Effector memory CD8-positive, alpha-beta T cell (primary cell): ENCODE measurements at places on chromosomes 6 and 20.

- no peak for DNase-seq
These were observed at the start of gene ANKRD66 for GRCh38 chr6:46746696-46747095. ANKRD66 (plus strand) TSS chr6:46746933; CDS start chr6:46751949, 5,016 bp downstream.

- no peak for DNase-seq
These were observed 30.1 kb downstream of the LAMA5 start for GRCh38 chr20:62336775-62337557.

GRCh38 chr6:23081701-23082100 is 512.3 kb downstream of the HDGFL1 start:
- no peak for DNase-seq

GRCh38 chr20:61982191-61982950 is 83.3 kb downstream of the TAF4 start:
- peak; percentile 25 for DNase-seq

GRCh38 chr20:32436142-32436861 is 78.2 kb downstream of the ASXL1 start:
- DNase-seq: no peak

GRCh38 chr20:56348305-56348693 is 10.5 kb upstream of the FAM210B start:
- DNase-seq: no peak

GRCh38 chr6:158255275-158255988 is 56.8 kb upstream of the TULP4 start:
- no peak for DNase-seq

DNA sequence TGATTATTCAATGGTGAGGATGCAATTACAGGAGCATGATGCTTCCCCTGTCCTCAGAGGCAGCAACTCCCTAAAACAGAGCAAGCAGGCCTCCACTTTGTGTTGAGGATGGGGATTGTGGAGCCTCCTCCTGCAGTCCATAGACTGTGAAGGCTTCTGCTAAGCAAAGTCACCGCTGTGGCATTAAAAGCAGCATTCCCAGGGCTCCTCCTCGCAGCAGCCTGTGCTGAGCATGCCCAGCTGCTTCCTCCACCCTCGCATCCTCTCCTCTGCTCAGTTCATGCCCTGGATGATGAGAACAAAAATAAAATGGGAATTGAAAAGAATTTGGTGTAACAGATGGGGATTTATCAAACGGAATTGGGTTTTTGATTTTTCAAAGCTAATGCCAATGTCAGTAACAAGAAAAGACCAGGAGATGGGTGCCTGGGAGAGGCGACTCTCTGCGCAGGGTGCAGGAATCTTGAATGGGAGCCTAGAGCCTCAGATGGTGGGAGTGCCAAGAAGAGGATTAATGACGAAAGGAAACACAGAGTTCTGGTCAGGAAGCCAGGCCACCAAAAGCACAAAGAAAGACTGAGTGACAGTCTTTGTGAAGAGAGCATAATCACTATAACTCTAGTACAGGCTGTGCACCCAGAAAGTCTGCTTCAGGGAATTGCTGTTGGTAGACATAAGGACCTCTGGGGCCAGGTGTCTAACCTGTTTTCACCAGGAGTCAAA is 347.6 kb downstream of the TPBG start:
- DNase-seq: no peak

DNA sequence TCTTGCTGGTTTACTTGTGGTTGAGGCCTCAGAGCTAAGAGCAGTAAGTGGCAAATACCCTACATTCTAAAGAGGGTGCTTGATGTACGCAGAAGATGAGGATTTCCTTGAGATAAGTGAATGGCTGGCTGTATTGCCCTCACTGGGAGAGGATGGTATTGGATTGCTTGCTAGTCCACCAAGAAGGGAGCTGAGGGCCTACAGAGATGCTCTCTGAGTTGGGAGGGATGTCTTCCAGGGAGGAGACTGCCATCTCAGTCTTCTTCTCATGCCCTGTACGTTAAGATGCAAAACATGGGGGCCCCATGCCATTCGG is 669.1 kb downstream of the UTRN start:
- no peak for DNase-seq

DNA sequence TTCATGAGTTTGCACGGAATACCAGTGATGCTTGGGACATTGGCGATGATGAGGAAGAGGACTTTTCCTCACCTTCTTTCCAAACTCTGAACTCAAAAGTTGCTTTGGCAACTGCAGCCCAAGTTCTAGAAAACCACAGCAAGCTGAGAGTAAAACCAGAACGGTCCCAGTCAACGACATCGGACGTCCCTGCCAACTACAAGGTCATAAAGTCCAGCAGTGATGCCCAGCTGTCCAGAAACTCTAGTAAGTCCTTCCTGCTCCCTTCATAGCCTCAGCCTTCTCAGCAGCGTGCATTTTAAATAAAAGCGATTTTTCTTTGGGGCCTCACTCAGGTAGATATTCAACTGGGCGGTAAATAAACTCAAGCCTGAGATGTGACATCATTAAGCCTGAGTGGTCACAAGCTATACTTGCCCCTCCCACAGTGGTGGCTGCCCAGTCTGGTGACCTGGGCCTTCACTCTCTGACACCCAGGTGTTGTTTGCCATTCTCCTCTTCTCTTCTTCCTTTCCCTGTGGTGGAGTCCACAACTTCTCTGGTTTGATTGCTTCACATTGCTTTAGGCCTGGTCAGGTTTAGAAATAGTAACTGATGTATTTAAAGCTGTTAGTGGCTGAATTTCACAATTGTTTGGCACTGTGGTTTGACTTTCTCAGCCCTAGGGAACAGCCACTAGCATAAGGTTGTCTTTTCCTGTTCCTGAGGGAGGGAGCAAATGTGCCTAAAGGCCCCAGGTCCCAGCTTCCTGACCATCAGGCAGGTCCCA is 21.6 kb upstream of the TMEM217 start:
- no peak for DNase-seq

DNA sequence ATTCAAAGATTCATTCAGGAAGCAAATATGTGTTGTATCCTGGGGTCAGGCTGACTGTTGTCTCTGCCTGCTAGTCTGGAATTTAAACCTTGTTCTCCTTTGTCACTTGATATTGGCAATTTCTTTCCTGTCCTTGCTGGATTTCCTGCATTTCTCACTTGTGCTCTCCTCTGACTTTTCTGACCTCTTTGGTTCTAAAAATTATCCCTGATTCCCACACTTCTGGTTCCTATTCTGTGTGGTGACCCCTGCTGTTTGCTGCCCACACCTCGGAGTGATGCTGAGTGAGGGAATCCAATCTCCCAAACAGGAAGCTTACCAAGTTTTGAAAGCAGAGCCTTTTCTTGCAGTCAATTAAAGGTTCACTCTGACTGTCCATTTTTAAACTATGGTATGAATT is 345.3 kb downstream of the CDKAL1 start:
- no peak for DNase-seq

GRCh38 chr20:22974354-22974753 is 60.8 kb upstream of the SSTR4 start:
- no peak for DNase-seq

DNA sequence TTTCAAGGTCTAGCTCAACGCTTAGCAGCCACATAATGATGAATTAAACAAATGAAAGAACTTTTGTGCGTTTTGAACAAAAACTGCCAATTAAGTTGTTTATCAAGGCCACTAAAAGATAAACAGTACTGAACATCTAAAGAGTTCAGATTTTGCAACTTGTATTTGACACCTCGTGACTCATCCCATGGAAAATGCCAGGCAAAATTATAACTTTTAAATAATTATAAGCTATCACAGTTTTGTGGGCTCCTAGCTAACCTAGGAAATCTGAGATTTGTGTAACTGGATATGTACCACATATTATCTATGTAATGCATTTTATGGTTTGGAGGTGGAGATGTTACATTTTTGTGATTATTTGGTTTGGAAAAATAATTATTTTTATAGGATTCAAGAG is 9.6 kb upstream of the BAG2 start:
- DNase-seq: no peak

GRCh38 chr6:106530026-106530425 is 99.3 kb downstream of the RTN4IP1 start:
- DNase-seq: no peak

GRCh38 chr20:35039846-35040489 is 52.6 kb downstream of the TRPC4AP start:
- DNase-seq: no peak

DNA sequence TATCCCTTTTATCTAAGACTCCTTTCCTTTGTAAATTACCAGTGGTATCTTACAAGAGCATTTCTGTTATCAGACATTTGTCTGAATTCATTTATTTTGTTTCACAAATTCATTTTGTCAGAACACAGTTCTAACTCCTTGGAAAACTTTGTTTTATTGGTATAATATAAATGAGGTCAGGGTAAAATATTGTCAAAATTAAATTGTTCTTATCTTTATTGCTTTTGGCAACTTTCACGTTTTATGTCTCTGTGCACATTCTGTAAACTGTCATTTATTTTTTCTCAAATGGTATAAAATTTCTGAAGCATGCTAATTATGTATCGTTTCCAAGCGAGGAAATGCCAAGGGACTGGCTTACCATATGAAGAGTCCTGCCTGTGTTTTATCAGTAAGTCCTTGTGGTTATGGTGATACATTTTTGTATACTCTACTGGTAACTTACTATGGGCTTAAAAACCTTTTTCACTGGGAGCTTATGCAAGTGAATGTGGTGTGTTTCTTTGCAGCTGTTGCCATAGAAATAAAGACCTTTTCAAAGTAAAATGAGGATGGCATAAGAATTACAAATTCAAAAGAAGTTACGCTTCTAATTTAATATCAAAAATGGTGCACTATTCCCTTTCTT is 214.2 kb downstream of the COL19A1 start:
- DNase-seq: no peak

DNA sequence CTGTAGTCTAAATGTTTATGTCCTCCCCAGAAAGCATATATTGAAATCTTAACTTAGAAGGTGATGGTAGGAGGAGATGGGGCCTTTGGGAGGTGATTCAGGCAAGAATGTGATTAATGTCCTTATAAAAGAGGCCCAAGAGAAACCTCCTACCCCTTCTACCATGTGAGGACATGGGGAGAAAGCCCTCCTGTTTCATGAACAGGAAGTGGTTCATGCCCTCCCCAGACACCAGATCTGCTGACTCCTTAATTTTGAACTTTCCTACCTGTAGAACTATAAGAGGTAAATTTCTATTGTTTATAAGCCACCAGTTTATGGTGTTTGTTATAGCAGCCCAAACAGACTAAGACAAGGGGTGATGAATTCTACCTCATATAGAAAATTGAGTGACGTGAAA is 8.7 kb upstream of the ECT2L start:
- no peak for DNase-seq

GRCh38 chr20:19070681-19071445 is 141.6 kb upstream of the SLC24A3 start:
- no peak for DNase-seq

DNA sequence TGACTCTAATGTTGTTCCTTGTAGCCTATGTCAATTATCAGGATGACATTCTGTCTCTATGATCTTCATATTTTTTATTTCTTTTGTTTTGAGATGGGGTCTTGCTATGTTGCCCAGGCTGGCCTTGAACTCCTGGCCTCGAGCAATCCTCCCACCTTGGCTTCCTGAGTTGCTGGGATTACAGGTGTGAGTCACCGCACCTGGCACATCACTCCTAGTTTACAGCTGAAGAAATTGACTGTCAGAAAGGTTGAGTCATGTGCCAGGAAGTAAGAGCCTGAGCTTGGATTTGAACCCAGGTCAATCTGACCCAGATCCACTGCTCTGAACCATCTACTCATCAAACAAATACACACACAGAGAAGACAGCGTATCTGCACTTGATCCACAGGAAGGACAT is 14.4 kb downstream of the PPP1R3G start:
- DNase-seq: no peak

GRCh38 chr6:79170959-79171358 is 63.5 kb downstream of the HMGN3 start:
- DNase-seq: no peak

DNA sequence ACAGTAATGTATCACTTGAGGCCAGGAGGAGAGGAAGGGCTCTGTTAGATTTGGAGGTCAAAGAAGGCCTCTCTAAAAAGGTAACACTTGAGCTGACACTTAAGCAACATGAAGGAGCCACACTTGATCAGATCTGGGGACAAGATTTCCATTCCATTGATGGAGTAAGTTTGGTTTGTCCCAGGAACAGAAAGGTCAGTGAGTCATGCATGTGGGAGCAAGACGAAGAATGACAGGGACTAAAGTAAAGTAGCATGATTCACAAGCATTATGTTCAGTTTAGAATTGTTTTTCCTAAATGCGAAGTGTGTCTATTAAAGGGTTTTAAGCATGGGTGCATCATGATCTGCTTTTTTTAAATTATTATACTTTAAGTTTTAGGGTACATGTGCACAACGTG is 47.4 kb downstream of the COL21A1 start:
- DNase-seq: no peak

- no peak for DNase-seq
These were observed 309.3 kb upstream of the CDYL start for GRCh38 chr6:4466769-4467480.

GRCh38 chr6:105892577-105893262 is 193.4 kb upstream of the PRDM1 start:
- DNase-seq: no peak

GRCh38 chr6:686497-686896 is 6.4 kb downstream of the EXOC2 start:
- DNase-seq: no peak

GRCh38 chr20:49566401-49567364 is 1.3 kb downstream of the PTGIS start:
- DNase-seq: no peak

DNA sequence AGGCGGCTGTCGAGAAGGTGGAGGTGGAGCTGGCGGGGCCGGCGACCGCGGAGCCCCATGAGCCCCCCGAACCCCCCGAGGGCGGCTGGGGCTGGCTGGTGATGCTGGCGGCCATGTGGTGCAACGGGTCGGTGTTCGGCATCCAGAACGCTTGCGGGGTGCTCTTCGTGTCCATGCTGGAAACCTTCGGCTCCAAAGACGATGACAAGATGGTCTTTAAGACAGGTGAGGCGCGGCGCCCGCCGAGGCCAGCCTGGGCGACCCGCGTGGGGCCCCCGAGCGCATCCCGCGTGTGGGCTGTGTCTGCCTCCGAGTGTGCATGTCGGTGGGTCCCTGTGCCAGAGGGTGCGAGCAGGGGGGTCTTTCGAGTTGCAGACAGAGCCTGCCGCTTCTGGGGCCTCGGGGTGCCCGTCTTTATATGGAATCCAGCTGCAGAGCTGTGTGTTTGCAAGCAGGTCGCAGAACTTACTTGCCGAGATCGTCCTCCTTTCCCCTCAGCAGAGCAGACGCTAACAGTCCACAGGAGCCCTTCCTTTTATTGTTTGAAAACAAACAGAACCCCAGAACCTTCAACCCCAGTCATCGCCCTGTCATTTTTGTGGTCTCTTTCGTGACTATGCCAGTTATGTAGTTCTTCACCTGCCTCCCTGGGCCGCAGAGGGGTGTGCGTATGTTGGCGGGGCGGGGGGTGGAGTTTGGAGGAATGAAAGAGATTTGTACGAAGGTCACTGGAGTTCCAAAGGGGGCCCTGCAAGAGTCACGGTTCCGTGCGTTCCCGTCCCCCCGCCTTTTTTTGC is 766 bp downstream of the SLC16A10 start:
- DNase-seq: peak; percentile 36
